SK-N-DZ (cell line): ENCODE measurements at places on chromosomes 7 and 10.

GRCh38 chr7:96531331-96531730 is 178.3 kb downstream of the SEM1 start:
- DNase-seq, result no peak

DNA sequence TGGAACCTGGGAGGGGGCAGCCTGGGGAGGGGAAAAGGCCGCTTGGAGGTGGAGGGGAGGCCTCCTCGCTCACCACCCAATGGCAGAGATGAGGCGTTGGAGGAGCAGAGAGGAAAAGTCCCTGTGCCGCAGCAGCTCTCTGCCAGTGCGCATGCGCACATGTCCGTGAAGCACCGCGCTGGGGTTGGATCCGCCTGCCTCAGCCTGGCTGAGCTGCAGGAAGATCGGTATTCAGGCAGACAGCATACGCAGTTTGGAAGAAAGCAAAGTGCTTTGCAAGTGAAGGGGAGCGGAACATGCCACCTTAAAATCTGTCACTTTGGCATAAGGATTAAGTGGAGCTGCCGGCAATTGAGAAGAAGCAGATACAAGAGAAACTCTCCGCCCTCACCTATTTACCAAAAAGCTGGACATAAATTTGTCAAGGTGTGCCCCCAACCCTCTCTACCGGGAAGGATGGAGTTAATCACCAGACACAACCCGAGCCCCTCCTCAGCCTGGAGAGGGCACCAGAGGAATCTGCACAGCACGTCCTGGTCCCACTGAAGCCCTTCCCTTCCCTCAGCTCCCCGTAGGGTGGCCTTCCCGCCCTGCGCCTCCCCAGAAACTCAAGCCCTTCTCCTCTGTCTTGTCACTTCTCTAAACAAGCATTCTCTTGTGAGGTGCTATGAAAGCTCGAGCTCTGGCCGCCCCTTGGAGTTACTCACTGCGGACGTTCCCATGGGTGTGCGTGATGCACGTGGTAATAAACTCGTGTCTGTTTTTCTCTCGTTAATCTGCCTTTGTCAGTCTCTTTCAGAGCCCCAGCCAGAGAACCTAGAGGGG is 32.2 kb upstream of the TMEM72 start:
- peak; percentile 86 for DNase-seq

DNA sequence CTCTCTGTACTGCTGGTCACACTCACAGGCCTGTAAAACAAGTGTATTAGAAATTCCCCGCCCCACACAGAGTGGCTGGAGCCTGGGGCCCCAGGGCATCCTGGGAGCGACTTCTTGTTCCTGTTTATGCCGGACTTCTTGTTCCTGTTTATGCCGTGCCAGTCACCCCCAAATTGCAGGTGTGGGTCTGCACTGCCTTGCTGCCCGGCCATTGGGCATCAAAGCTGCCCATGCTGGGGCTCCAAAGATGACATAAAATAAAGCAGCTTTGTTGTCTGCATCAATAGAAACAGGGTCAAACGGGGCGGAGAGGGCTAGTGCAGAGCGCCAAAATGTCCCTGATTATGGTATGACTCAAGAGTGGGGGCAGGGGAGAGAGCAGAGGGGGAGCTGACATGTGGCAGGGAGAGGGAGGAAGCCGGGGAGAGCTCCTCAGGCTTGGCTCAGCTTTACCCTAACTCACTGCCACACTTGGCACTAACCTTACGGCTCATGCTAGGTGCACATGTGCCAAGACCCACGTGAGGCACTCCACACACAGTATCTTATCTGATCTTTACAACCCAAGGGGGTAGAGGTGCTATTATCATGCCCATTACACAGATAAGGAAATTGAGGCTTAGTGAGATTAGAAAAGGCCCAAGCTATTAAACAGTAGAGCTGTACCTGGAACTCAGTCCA is 98.4 kb downstream of the PIP4K2A start:
- DNase-seq, result no peak

DNA sequence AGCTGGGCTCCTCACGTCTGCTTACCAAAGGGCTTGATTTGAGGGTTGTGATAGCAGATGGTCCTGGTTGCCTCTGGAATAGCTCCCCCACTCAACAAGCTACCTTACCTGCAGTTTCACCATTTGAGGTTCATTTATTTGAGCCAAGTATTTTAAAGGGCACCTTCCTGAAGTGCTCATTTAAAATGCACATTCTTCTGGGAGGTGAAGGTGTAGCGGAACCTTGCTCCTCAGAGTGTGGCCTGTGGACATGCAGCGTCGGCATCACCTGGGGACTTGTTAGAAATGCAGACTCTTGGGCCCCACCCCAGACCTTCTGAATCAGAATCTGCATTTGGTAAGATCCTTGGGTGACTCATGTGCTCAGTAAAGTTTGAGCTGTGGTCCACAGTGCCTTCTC is 2.3 kb downstream of the CDH23 start:
- DNase-seq, result no peak

- DNase-seq, result peak; percentile 74
Observed at GRCh38 chr10:112565434-112566053, 118.5 kb downstream of the VTI1A start.

GRCh38 chr7:99029466-99030435 is 114.2 kb downstream of the SMURF1 start:
- no peak for DNase-seq

- DNase-seq, result no peak
Observed at GRCh38 chr7:25830215-25830614, 321.8 kb upstream of the NFE2L3 start.

DNA sequence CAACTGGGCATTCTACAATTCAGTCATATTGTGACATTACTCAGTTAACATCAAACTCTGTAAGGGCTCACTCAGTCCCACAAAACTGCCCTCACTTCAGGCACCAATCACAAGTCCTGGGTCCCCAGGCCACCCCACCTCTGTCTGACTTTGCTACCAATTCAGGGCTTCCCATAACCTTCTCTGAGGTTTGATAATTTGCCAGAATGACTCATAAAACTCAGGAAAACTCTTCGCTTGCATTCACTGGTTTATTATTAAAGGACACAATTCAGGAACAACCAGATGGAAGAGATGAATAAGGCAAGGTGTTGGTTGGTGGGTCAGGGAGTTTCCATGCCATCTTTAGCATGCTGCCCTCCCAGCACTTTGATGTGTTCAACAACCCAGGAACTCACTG is 41.3 kb downstream of the AVL9 start:
- no peak for DNase-seq

- DNase-seq, result no peak
Observed at GRCh38 chr7:47407821-47408674, 173.9 kb downstream of the TNS3 start.

GRCh38 chr7:974172-974571 is 1.2 kb downstream of the COX19 start:
- DNase-seq, result no peak

DNA sequence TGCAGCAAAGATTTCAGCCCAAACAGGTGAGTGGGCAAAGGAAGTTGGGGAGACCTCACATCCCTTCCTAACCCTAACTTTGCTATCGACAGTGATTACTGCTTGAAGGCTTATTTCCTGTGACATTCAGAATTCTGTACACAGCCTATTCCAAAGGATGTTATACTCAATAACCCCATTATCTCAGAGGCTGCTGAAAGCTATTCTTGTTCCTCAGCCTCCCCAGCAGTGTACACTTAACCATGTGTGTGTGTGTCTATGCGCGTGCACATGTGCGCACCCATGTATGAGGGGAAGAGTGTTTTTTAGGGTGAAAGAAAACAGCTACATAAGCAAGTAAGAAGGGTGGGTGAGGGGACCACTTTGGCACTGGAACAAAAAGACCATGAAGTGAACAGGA is 90.4 kb upstream of the KCNIP2 start:
- no peak for DNase-seq

DNA sequence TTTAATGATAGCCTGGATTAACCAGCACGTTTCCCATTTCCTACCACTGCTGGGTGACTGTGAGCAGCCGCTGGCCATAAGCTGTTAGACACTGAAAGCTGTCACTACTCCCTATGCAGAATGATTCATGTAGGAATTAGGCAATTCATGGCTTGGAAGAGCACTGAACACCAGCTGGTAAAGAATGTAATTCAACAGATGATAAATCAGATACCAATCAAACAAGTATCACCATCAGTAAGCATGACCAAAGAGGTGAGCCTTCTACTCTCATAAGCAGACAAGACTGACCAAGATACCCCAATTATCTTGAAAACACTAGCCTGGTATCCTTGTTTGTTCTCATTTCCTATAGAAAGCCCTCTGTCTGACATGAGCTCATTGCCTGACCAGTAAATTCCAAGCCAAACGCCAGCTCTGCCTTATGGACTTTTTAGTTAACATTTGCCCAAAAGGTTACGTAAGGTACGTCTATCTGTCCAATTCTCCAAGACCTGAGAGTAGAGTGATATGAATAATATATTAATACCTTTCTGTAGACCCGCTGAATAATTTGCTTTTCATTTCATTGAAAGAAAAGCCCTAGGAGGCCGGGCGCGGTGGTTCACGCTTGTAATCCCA is 127.7 kb downstream of the ELMO1 start:
- peak; percentile 39 for DNase-seq

DNA sequence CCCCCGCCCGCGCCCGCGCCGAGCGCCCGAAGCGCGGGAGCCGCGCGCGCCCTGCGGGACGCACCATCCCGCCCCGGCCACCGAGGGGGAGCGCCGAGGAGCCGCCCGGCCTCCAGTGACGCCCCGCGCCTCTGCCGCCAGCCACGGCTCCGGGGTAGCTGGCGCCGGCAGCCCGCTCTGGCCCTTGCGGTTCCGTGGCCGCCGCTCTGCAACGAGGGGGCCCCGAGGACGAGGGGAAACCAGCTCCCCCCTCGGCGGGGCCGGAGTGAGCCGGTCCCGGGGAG is at the start of gene PAXIP1:
Gene PAXIP1, minus strand, starts transcription at position 33 of the 284 bp plus-strand sequence. CDS start 195 bp downstream, outside the sequence.
- no peak for DNase-seq

GRCh38 chr7:26083113-26083512 is 68.9 kb upstream of the NFE2L3 start:
- no peak for DNase-seq

GRCh38 chr10:76582531-76582930 is 1055.1 kb downstream of the KCNMA1 start:
- no peak for DNase-seq

DNA sequence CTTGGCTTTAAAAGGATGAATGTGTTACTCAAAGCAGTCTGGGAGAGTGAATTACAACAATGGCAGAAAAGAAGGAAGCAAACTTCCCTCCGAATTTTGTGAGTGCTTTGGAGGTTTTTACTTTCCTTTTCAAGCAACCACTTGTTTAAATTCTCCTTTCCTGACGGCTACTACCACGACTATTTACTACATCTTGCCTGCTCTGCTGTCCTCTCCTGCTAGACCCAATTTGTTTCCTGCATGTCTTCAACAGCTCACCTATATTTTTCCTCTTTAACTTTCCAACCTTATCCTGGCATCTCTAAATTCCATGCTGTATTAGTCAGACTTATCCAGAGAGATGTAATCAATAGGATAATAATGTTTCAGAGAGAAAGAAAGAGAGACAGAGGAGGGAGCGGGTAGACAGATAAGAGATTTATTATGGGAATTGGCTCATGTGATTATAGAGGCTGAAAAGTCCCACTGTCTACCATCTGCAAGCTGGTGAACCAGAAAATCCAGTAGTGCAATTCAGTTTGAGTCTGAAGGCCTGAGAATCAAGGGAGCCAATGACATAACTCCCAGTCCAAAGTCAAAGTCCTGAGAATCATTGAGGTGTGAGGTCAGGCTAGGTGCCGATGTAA is 42.8 kb upstream of the SLC13A1 start:
- peak; percentile 69 for DNase-seq

DNA sequence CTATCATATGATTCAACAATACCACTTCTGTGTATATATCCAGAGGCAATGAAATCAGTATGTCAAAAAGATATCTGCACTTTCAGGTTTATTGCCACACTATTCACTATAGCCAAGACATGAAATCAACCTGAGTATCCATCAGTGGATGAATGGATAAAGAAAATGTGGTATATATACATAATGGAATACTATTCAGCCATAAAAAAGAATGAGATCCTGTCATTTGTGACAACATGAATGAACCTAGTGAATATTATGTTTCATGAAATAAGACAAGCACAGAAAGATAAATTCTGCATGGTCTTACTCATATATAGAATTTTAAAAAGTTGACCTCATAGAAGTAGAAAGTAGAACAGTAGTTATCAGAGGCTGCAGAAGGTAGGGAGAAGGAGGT is 281.1 kb downstream of the BAMBI start:
- DNase-seq, result no peak

- no peak for DNase-seq
Observed at GRCh38 chr7:3455806-3456595, 154.9 kb downstream of the SDK1 start.

DNA sequence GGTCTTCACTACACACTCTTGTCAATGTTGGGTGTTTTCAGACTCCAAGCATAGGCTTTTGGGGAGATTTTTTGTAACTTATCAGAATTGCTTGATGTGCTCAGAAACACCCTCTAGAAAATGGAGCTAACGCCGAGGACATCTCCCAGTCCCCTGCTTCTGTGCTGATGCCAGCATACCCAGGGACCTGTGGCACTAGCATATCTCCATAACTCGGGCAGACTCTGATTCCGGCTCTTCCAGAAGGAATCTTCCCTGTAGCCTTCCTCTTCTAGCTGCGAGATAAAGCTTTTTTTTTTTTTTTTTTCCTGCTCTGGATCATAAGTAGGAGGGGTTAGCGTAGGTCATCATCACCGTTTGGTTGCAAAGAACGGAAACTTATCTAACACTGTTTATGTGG is 434.4 kb downstream of the GALNT17 start:
- no peak for DNase-seq

DNA sequence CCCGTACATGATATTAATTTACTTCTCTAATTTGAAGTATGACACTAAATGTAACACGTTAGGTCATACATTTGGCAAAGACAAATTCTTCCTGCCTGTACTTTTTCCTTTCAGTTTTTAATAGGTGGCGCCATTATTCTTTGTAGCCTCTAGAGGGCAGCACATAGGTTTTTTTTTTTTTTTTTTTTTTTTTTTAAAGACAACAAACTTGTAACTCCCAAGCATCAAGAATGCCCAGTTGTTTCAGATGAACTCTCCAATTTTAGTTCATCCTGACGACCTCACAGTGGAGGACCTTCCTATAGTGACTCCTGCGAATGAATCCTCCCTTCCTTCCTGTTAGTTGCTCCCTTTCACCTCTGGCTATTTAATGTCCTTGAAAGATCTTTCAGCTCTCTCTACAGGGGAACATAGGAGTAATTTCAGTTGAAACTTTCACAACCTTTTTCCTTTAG is 139.3 kb upstream of the HDAC9 start:
- DNase-seq, result peak; percentile 45

DNA sequence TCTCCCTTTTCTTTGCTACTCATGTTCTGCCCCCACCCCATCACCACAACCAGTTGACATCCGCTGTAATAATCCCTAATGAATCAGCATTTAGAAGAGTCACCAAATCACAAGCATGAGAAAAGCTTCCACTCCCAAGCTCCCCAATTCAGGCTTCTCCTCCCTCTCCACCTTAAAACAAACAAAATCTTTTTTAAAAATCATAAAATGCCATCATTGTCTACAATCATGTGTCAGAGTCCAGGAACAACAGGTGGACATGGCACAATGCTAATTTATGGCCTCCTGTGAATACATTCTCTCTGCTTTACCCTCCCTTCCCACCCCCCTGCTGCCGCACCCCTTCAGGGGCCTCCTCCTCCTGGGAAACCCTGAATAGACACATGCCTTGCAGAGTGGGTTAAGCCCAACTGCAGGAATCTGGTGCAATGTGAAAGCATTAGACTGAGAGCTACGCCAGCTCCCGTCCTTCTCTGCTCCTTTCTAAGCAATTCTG is 3.7 kb downstream of the LRRC4 start:
- DNase-seq, result no peak
